ENCODE measurements at places on chromosomes 3 and 15.

GRCh38 chr3:124774327-124774718 is 44.1 kb downstream of the UMPS start:
- DNase-seq, result peak; percentile 55

DNA sequence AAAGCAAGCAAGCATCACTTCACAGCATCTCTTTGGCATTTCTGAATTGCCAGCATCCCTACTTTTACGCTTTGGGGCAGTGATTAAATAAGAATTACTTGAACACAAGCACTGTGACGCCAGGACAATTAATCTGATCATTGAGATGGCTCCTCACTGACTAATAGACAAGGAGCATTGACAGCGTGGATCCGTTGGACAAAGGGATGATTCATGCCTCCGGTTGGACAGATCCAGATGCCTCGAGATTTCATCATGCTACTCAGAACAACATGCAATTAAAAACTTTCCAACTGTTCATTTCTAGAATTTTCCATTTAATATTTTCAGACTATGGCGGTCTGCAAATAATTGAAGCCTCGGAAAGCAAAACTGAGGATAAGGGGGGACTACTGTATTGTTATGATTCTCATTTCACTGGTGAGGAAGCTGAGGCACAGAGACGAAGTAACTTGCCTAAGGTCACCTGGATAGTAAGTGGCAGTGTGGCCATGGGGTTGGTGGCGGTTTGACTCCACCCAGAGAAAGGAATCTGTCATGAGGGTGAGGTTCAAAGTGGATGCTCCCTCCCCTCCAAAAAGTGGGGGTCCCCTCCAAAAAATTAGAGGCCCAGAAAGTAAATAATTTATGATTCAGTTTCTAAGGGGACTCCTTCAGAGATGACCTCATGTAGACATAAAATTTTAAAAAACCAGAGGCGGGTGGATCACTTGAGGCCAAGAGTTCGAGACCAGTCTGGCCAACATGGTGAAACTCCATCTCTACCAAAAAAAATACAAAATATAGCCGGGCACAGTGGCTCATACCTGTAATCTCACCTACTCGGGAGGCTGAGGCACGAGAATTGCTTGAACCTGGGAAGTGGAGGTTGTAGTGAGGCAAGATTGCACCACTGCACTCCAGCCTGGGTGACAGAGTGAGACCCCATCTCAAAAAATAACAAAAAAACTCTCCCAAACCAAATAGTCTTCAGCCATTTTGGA is 12.3 kb upstream of the PGPEP1L start:
- DNase-seq, result no peak

- no peak for DNase-seq
Observed at GRCh38 chr15:35150361-35150760, 65.3 kb upstream of the NANOGP8 start.

GRCh38 chr15:51227940-51228732 is 110.3 kb downstream of the CYP19A1 start:
- DNase-seq, result peak; percentile 25

GRCh38 chr3:170703121-170703588 is 117.3 kb upstream of the SLC7A14 start:
- DNase-seq, result no peak

GRCh38 chr3:139574026-139574947 is 34.7 kb upstream of the RBP1 start:
- no peak for DNase-seq

DNA sequence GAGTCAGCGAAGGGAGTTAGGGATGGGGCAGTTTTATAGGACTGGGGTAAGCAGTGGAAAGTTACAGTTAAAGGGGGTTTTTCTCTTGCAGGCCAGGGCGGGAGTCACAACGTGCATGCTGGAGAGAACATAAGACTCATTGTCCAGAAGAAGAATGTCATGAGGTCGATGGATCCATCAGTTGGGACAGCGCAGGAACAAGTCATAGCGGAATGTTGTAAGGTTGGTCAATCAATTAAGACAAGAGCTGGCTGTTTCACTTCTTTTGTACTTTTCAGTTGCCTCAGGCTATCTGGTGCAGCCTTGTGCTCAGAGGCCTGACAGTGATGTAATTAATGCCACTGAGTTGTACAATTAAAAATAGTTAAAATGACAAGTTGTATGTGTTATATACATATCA is 165.6 kb downstream of the OCA2 start:
- no peak for DNase-seq

- DNase-seq, result no peak
Observed at GRCh38 chr3:49388289-49388820, 23.4 kb downstream of the RHOA start.

DNA sequence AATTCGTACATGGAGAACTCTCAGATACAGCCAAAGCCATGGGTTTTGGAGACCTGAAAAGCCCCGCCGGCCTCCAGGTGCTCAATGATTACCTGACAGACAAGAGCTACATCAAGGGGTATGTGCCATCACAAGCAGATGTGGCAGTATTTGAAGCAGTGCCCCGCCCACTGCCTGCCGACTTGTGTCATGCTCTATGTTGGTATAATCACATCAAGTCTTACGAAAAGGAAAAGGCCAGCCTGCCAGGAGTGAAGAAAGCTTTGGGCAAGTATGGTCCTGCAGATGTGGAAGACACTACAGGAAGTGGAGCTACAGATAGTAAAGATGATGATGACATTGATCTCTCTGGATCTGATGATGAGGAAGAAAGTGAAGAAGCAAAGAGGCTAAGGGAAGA is 23.5 kb downstream of the MYO5A start:
- DNase-seq, result no peak

- no peak for DNase-seq
Observed at GRCh38 chr3:138460536-138461205, 26.3 kb downstream of the ESYT3 start.

GRCh38 chr15:49082960-49083359 is 36.7 kb upstream of the SECISBP2L start:
- DNase-seq, result no peak

DNA sequence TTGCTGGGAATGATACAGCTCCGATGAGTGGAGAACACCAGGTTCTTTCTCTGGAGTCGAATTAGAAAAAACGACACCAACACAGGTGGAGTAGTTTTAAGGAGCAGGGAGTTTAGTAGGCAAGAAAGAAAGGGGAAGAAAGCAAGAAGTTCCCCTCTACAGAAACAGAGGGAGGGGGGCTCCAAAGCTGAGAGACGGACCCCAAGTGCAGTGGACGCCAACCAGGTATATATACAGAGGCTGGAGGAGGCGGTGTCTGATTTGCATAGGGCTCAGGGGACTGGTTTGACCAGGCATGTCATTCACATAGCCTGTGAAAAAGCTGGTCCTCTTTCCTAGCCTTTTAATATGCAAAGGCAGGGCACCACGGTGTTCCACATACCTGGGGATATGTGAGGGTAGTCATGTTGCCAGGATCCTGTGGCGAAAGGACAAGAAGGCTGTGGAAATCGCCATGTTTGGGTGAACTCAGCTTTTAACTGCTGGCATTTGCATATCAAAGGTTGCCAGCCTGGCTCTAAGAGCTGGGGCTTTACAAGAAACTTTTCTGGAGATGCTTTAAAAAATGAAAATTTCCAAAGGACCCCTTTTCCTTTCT is 887.4 kb upstream of the EPHA6 start:
- DNase-seq, result no peak

GRCh38 chr3:49248840-49249227 is 28.2 kb downstream of the C3orf62 start:
- DNase-seq, result no peak

DNA sequence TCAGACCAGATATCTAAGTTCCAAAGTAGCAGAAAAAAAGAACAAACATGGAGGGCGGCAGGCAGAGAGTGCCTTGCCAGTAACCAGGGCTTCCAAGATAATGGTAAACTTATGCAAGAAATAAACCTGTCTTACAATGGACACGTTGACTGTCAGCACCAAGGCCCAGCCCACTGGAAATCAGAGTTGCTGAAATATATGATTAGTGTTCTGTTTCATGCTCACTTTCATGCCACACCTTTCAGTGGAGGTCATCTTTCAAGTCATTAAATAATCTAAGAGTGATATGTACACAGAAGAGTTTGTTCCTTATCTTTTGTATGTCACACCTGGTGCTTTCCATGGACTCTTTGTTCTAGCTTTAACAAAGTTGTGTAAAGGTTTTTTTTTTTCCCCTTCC is 358.1 kb downstream of the MECOM start:
- DNase-seq, result no peak

- DNase-seq, result no peak
Observed at GRCh38 chr3:169604568-169604967, 58.9 kb downstream of the MECOM start.

DNA sequence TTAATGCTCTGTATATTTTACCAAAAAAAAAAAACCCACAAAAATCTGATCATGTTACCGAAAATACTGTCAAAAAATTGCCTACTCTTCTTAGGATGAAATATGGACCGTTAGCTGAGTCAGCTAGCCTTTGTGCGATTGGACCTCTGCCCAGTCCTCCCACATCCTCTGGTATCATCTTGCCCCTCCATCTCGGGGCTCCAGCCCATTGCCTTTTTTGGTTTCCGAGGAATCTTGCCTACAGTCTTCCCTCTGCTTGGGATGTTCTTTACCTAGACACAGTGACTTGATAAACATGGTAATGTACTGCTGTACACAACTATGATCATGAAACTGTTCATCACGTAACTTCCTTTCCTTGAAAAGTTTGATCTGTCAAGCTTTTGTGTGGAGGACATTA is 371.4 kb downstream of the SV2B start:
- no peak for DNase-seq

- DNase-seq, result no peak
Observed at GRCh38 chr15:81819924-81820635, 225.7 kb downstream of the MEX3B start.

GRCh38 chr3:120506076-120506827 is 55.5 kb upstream of the FSTL1 start:
- DNase-seq, result no peak

GRCh38 chr3:196699749-196700148 is 12.3 kb downstream of the CEP19 start:
- DNase-seq, result no peak

- DNase-seq, result no peak
Observed at GRCh38 chr15:101351736-101352135, 56.7 kb upstream of the SNRPA1 start.

- DNase-seq, result no peak
Observed at GRCh38 chr3:152688313-152688712, 146.6 kb upstream of the P2RY1 start.

GRCh38 chr3:145623349-145623748 is 537.6 kb downstream of the PLOD2 start:
- DNase-seq, result no peak

- no peak for DNase-seq
Observed at GRCh38 chr3:105347625-105348302, 18.9 kb upstream of the ALCAM start.

GRCh38 chr3:139353920-139354556 is 10.2 kb downstream of the MRPS22 start:
- DNase-seq, result peak; percentile 15

GRCh38 chr3:62771331-62772072 is 103.7 kb downstream of the CADPS start:
- DNase-seq, result no peak

- DNase-seq, result no peak
Observed at GRCh38 chr15:95825208-95825607, 505.3 kb upstream of the NR2F2 start.

- DNase-seq, result no peak
Observed at GRCh38 chr3:8651418-8652323, 7.1 kb upstream of the SSUH2 start.

DNA sequence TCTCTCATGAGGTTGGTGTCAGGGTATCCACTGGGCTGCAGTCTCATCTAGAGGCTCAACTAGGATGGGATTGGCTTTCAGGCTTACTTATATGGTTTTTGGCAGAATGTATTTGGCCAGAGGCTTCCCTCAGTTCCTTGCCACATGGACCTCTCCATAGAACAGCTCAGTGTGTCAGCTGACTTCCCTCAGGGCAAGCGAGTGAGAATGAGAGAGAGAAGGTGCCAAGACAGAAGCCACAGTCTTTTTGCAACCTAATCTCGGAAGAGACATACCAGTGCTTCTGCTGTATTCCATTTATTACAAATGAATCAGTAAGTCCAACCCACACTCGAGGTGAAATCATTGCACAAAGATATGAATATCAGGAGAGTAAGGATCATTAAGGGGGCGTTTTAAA is 129.2 kb downstream of the CCNL1 start:
- no peak for DNase-seq

GRCh38 chr15:91061997-91062396 is 38.1 kb upstream of the SV2B start:
- DNase-seq, result no peak

GRCh38 chr15:80558631-80559319 is 136.3 kb upstream of the ABHD17C start:
- DNase-seq, result no peak

DNA sequence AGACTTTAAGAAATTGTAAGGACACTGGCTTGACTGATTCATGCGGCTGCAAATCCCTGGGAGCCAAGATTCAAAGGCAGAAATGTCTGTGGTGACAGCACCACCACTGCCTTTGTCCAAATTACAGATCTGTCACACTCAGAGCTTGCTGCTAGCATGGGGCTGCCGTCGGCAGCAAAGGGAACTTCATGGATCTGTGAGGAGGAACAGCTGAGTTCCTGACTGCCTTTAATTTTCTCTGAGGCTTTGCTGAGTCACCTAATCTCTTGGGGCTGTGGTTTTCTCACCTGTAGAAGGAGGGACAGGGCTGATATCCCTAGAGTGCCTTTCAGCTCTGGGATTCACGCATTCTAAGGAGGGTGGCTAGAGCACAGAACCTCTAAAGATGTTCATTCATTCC is 4.1 kb upstream of the PAK6 start:
- no peak for DNase-seq

GRCh38 chr15:72958634-72959033 is 93.6 kb upstream of the NEO1 start:
- DNase-seq, result no peak

GRCh38 chr3:181690769-181691168 is 21.0 kb upstream of the SOX2 start:
- no peak for DNase-seq

DNA sequence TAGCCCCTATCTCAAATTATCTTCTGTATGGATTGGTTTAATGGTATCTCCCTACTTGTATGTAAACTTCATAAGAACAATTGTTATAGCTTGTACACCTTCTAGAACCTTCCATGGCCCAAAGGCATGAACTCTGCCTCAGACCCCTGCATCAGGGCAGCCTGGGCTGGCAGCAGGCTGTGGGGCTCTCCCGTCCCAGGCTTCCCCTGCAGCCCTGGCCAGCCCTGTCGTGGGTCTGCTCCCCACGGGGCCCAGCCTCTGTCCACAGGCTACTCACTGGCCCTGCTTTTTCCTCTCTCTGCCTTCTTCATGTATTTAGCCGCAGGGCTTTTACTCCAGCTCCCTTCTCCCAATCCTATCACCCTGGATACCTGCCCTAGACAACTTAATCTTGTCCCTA is 4.4 kb downstream of the SCN5A start:
- DNase-seq, result no peak

- DNase-seq, result no peak
Observed at GRCh38 chr15:48560321-48561051, 85.0 kb downstream of the FBN1 start.
